ENCODE measurements at places on chromosomes 3 and 15. TPM values are rescaled to one million over a fixed set of nuclear protein-coding genes. Genes with fewer than 3 reads are reported as not detected.

ATP10A gene
- 0.97 TPM for total RNA-seq

DNA sequence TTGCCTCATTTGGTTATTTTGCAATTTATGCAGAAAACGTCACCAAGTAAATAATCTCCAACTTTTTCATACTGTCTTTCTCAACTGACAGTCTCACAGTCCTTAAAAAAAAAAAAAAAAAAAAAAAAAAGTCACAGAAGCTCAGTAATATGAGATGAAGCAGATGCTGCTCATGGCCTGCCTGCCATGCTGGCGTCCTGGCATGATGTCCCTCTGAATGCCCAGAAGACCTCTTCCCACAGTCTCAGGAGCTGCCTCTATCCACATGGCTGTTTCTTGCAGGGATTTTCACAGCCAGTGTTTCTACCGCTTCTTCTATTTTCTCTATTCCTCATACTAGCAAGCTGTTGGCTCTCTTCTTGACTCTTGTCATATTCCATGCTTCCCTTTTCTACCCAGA lies 87.7 kb downstream of the TGFBR2 start:
- H3K27me3 ChIP-seq: no peaks in the 10 kb centered on the region
- H3K27ac ChIP-seq: no peak overlapping the region
- no peak for DNase-seq
- peaks cover 41% of the 10 kb centered on the region for H3K4me1 ChIP-seq
- peaks cover 7% of the 10 kb centered on the region for H3K36me3 ChIP-seq
- no peak overlapping the region for H3K4me3 ChIP-seq

- peaks cover 5% of the 10 kb centered on the region for H3K4me1 ChIP-seq
- no peak overlapping the region for H3K27ac ChIP-seq
- DNase-seq: no peak
- H3K27me3 ChIP-seq: peaks cover 6% of the 10 kb centered on the region
These were observed 20.3 kb upstream of the HDAC11 start for GRCh38 chr3:13459605-13460340.

SERPINI2 gene
- 2.5 TPM for total RNA-seq

DNA sequence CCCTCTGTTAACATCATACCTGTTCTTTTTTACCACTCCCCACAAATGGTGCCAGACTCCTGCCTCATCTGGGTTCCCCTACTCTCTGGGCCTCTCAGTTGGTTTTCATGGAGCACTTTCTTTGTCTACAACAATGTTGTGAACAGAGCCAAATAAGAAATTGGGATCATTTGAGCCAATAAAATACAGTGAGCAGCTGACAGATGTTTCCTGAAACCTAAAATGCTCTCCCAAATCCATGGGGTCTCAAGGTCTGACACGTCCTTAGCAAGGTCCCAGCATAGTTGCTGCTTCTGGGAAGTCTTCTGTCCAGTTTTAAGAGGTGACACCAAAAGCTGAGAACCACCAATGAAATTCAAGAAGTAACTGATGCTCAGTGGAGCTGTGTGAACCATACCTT lies 1.7 kb downstream of the NMNAT3 start:
- H3K27me3 ChIP-seq: peaks cover 18% of the 10 kb centered on the region
- peaks cover 41% of the 10 kb centered on the region for H3K4me1 ChIP-seq
- no peaks in the 10 kb centered on the region for H3K36me3 ChIP-seq
- no peak overlapping the region for H3K27ac ChIP-seq
- H3K4me3 ChIP-seq: no peak overlapping the region

- no peaks in the 10 kb centered on the region for H3K27me3 ChIP-seq
- H3K4me1 ChIP-seq: no peaks in the 10 kb centered on the region
- DNase-seq: no peak
These were observed 38.0 kb upstream of the CBLB start for GRCh38 chr3:105906836-105907235.

GRCh38 chr3:194135516-194135805 lies 487 bp upstream of the HES1 start:
- H3K4me3 ChIP-seq: peak overlapping the region; percentile 62
- no peak for DNase-seq
- no peaks in the 10 kb centered on the region for H3K36me3 ChIP-seq
- peaks cover 51% of the 10 kb centered on the region for H3K4me1 ChIP-seq

GRCh38 chr3:4656059-4656458 lies 162.9 kb downstream of the ITPR1 start:
- H3K27ac ChIP-seq: no peak overlapping the region
- H3K4me1 ChIP-seq: no peaks in the 10 kb centered on the region
- DNase-seq: peak; percentile 91
- no peak overlapping the region for H3K4me3 ChIP-seq
- no peaks in the 10 kb centered on the region for H3K27me3 ChIP-seq

GPR176 gene
- total RNA-seq: 248 TPM

GRCh38 chr15:25858952-25859760 lies 4.0 kb downstream of the ATP10A start:
- H3K27me3 ChIP-seq: peaks cover 32% of the 10 kb centered on the region
- DNase-seq: no peak
- no peak overlapping the region for H3K27ac ChIP-seq

RGMA gene
- 34.2 TPM for total RNA-seq

DNA sequence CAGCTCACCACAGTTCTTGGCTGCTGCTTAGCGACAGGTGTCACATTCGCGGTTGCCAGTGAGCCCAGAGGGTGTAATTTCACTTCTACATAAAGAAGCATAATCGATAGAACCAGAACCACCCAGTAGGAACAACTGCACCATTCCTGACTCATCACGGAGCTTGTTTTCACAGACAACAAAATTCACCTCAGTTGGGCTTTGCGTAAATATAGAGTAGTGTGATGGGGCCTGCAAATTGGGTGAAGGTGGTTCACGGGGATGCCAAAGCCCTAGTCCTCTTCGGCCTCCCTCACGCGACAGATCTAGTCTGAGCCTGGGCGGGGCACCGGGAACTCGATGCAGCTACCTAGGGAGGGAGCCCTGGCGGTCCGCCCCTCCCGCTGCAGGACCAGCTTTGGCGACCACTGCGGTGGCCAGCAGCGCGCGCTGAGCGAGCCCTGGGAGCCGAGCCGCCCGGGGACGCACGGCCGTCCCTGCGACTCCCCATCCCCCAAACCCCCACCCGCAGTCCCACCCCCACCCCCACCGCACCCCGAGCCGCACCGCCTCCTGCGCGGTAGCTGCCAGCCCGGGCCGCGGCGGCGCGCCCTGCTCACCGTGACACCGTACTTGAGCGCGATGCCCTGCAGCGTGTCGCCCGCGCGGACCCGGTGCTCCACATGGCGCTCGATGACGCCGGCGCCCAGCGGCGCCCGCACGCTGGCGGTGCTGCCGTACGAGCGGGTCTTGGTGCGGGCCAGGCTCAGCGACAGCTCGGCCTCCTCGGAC lies 519 bp downstream of the LYSMD2 start:
- H3K36me3 ChIP-seq: no peaks in the 10 kb centered on the region
- peaks cover 8% of the 10 kb centered on the region for H3K4me1 ChIP-seq
- peaks cover 42% of the 10 kb centered on the region for H3K27me3 ChIP-seq
- DNase-seq: peak; percentile 70
- no peak overlapping the region for H3K27ac ChIP-seq
